GM20000 (cell line): ENCODE measurements at places on chromosomes 3 and 15.

DNA sequence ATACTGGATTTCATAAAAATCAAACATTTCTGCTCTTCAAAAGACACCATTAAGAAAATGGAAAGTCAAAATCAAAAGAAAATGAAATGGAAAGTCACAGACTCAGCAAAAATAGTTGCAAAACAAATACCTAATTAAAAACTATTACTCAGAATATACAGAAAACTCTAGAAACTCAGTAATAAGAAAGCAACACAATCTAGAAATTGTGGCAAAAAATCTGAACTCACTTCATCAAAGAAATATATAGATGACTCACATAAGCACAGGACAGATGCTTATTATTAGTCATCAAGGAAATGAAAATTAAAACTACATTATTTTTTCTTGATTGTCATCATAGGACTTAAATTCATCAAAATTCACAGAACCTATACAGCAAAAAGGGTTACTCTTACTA, 430.0 kb downstream of the SHQ1 start:
- no peak for DNase-seq

- no peak for DNase-seq
Measured at GRCh38 chr3:158875700-158876099, 73.8 kb downstream of the MFSD1 start.

- DNase-seq = no peak
Measured at GRCh38 chr3:186772281-186772694, 11.1 kb upstream of the EIF4A2 start.

GRCh38 chr3:196063456-196063855, 18.4 kb downstream of the TFRC start:
- DNase-seq = no peak

DNA sequence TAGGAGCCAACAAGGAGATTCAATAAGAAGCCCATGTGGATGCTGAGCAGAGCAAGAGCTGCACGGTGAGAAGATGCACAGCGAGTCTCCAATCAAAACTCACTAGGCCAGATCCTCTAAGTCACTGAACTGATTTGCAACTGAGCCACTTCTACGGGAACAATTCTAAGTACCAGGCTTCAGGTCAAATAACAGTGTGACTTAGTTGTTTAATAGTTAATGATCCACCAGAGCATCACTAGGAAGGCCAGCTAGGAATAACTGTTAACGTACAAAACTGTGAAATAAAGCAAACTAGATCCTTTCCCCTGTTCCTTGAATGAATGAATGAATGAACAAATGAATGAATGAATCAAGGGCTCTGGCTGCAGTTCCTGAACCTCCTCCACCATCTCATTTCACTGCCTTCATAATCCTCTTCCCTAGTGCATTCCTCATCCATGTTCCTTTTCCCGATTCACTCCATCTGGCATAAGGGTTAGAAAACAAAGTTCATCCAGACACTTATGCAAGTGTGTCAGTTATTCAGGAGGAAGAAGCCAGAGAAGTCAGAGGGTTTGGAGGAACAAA, 59.7 kb downstream of the ATP8B4 start:
- DNase-seq = no peak

- DNase-seq = no peak
Measured at GRCh38 chr3:114760679-114761078, 386.4 kb downstream of the ZBTB20 start.

DNA sequence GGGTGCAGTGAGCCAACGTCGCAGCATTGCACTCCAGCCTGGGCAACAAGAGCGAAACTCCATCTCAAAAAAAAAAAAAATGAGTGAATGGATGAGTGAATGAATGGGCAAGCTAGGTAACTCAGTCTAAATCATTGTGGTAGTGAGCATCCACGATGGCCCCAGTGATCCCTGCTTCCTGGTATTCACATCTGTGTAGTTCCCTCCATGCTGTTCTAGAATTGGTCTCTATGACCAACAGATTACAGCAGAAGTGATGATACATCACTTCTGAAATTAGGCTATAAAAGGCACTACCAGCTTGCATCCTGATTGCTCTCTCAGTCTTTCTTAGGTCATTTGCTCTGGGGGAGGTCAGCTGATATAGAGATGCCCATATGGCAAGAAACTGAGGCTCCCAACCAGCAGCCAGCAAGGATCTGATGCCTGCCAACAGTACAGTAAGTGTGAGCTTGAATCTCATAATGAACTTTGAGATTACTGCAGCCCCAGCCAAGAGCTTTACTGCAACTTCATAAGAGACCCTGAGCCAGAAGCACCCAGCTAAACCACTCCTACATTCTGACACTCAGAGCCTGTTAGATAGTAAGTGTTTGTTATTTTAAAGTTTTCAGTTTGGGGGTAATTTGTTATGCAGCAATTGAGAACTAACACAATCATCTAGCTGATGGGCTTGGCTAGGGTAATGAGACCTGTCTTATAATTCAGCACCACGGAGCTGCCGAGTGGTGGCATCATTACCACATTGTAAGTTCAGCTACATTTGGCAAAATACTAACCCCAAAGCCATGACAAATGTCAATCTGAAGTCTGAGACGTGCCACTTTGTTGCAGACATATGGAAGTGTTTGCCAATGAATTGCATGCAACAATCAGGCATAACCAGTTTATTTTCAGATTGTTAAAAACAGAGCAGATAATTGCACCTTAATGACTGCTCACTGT, 53.0 kb downstream of the KLHL6 start:
- no peak for DNase-seq

DNA sequence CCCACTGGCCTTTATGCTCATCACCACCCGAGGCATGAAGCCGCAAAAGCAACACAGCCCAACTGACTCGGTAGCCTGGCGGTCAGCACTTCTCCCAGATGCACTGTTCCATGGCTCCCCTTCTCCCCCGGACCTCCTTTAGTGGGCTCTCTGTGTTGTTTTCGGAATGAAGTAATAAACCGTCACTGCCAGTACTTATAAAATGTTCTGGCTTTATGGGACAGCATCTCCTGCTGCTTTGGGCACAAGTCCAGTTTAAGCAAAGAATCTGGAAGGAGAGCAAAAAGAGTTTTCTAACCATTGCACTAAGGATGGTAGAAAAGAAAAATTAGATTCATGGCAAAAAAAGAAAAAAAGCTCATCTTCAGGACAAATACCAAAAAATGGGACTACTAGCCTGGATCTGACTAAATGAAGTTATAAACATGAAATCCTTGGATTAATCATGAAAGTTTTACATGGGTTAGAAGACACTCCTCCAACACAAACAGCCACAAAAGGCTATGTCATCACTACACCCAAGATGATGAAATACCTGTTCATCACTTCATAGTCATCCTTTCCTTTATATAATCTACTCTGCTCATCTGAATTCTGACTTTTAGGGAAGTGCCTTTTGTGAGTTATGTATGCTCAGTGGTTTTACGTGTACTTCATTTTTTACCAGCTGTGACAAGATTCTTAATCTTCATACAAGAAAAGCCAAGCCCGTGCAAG, 89.5 kb upstream of the UBE2E2 start:
- no peak for DNase-seq

DNA sequence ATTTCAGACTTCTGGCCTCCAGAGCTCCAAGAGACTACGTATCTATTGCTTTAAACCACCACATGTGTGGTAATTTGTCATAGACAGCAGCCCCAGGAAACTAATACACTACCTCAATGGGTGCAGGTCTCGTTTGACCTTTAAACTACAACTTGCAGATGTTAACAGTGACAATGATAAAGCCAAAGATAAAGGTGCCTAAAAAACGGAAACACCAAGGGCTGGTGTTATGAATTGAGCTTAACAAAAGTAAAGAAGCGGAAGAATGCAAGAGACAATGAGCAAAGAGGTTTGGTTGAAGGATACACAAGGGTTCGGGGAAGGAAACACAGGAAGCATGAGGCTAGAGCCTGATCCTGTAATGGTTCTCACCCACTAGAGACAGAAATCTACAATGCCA, 50.8 kb downstream of the RFTN1 start:
- no peak for DNase-seq

DNA sequence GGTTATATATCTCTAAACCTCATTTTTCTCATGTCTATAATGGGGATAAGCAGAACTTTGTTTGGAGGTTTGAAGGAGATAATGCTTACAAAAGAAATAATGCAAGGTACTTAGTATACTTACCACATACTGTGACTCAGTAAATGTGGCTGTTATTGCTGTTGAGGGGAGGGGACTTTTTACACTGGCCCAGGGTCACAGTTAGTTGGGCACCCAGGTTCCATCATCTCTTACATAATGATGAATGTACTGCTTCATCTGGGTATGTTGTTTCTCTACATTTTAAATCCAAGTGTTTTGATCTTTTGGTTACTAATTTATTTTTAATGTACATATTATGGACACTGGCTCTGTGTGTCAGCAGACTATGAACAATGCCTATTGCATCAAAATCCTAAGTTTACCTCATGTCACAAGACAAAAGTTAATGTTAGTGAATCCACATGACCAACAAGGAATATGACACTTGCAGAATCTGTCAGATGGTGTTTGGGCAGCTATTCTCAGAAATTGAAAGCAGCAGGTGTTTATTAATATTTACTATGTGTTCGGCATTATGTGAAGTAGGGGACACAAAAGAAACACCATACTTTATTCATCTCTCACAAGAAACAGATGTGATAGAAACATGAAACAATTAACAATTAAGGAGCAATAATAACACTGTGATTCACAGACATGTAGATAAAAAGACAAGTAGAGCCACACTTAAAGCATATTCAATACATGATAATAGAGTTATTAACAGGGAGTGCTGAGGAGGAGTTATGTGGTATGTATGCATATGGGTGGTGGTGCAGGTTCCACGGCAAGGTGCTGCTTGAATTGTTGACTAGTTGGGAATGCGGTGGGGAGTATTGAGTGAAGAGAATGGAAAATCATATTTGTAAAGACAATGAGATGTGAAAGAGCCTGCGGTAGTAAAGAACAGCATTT, 109.7 kb downstream of the GALK2 start:
- no peak for DNase-seq

DNA sequence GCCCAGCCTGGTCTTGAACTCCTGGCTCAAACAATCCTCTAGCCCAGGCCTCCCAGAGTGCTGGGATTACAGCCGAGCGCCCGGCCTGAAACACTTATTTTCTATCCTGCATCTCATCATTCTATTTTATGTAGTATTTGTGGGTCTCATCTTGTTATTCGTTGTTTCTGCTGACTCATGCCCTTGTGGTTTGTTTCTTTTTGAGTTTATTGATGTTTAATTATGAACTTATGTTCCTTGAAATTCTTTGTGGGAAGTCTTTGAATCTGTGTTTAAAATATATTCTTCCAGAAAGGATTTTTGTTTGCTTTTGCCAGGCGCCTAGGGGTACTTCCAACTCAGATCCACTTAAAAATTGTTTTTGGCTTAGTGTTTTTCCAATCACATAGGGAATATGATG, 78.3 kb upstream of the C15orf39 start:
- DNase-seq = no peak

- DNase-seq = no peak
Measured at GRCh38 chr3:76859596-76859995, 180.3 kb upstream of the ROBO2 start.

- DNase-seq = no peak
Measured at GRCh38 chr3:107921038-107921437, 169.8 kb downstream of the CD47 start.

DNA sequence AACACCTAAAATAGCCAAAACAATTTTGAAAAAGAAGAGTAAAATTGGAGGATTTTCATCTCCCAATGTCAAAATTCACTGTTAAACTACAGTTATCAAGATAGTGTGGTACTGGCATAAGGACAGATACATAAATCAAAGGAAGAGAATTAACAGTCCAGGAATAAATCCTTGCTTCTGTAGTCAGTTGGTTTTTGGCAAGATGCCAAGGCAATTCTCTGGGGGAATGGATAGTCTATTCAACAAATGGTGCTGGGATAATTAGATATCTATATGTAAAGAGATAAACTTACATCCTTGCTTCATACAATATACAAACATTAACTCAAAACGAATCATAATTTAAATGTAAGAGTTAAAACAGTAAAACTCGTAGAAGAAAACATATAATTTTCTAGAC, 57.9 kb upstream of the SELENOK start:
- DNase-seq = no peak

GRCh38 chr3:83065851-83066460, 1304.5 kb upstream of the GBE1 start:
- DNase-seq = no peak

DNA sequence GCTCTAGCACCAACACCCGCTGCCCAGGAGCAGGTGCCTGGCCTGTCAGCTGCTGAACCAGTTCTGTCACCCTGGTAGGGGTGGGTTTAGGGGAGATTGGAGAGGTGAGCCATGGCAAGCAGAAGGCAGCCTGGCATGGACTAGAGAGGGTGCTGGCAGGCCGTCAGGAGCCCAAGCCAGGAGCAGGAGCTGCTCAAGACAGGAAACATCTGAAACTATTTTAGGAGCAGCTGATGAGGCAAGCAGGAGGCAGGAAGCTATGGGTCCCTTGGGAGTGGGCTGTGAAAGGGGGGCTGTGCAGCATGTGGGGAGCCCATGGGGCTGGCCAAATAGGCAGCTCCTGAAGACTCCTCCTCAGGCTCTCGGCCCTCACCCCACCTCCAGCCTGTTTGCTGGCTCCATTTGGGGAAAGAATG, 2.3 kb downstream of the INKA1 start:
- DNase-seq = peak; percentile 48

- DNase-seq = no peak
Measured at GRCh38 chr15:87874896-87875711, 381.4 kb downstream of the NTRK3 start.

- DNase-seq = no peak
Measured at GRCh38 chr3:18245721-18246120, 179.4 kb downstream of the SATB1 start.

DNA sequence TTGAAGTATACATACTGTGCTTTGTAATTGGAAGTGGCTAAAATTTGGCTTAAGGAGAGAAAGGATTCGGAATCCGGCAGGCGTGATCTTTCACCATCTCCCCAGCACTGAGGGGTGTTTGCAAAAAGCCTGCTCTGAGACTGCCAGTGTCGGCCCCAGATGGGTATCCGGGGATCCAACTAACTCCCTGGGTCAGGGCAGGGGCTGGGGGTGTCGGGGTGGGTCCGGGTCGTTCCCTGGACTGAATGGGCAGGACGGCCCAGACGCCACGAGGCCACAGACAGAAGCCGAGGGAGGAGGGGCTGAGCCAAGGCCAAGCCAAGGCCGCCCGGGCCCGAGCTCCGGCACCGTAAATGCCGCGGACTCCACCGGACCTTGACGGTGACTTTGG, 349 bp downstream of the PPIB start:
- no peak for DNase-seq

GRCh38 chr15:81271761-81272644, 51.9 kb downstream of the STARD5 start:
- DNase-seq = no peak

DNA sequence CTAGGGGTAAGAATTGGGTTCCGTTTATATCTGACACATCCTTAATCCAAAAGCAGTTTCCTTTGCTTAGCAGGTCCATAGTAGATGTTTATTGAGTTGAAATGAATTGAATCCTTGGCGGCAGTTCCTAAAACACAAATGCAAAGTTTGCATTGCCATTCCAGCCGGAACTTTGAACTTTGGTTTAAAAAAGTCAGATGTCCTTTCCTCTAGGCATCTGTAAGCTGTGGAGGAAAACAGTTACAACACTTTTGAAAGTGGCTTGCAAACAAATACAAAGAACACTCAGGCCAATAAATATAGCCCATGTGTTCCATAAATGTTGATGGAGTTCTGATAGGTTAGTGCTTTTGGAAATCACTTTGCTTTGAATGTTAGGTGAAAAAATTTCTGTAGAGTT, 374.7 kb upstream of the RARB start:
- DNase-seq = no peak

GRCh38 chr15:67401336-67401735, 119.6 kb upstream of the C15orf61 start:
- no peak for DNase-seq

- DNase-seq = no peak
Measured at GRCh38 chr3:38374221-38374620, 27.6 kb downstream of the XYLB start.
